ENCODE measurements at places on chromosomes 6 and 20. TPM values are rescaled to one million over a fixed set of nuclear protein-coding genes. Genes with fewer than 3 reads are reported as not detected.

GRCh38 chr6:14077193-14077867 is 40.2 kb upstream of the CD83 start:
- no peak for DNase-seq

- DNase-seq = no peak
These were observed 106.2 kb downstream of the ERMARD start for GRCh38 chr6:169857343-169858292.

DNA sequence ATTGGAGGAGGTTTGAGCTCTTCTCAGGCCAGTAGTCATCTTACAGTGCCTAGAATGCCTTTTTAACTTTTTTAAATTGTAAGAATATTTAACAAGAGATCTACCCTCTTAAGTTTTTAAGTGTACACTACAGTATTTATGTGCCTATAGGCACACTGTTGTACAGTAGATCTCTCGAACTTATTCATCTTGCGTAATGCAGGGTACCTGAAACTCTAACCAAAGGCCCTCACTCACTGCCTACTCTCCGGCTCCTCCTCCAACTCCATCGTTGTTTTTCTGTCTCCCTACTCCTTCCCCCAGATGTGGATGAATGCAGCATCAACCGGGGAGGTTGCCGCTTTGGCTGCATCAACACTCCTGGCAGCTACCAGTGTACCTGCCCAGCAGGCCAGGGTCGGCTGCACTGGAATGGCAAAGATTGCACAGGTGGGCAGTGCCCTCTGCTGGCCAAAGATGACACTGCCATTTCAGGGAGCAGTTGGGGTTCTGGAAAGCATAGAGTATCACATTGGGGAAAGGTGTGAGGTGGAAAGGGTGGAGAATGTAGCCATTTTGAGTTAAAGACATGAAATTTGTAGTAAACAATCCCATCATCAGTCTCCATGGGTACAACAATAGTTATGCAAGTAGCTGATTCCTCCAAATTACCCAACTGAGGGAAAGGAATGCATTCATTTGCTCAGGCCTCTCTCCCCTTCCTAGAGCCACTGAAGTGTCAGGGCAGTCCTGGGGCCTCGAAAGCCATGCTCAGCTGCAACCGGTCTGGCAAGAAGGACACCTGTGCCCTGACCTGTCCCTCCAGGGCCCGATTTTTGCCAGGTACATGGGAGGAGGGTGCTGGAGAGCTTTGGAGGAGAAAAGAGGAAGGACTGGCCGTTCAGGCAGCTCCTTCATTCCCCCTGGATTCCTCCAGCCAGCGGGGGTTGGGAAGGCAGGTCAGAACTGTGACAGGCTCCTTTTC is 18.4 kb upstream of the ZNF76 start:
- peak; percentile 43 for DNase-seq

- DNase-seq = no peak
These were observed 29.2 kb downstream of the DEFB114 start for GRCh38 chr6:49934770-49935169.

DNA sequence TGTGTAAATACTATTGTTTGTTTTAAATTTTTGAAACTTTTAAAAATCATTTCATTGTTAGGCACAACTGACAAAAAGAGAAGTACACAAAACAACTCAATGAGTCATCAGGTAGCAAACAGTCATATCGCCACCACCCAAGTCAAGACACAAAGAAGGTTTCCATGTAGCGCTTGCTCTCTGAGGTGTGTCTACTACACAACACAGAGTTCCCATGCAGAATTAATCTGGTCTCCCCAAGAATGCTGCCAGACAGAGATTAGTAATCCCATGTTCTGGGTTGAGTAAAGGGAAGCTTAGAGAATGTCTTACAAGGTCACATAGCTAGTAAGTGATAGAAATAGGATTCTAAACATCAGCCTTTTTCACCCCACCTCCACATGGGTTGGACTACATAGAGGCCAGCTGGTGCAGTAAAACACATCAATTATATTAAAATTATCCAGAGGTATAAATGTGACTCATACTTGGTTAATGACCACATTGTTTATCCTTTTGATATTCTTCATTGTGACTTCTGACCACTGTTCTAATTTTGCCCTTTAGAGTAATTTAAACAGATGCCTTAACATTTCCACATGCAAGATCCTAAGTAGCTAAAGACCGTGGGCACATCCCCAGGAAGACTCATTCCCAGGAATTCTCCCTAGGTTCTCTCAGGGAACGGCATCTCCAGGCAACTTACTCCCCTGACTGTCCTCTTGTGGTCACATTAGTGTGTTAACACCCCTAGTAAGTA is 413.5 kb downstream of the PRKN start:
- DNase-seq = no peak

- DNase-seq = peak; percentile 41
These were observed 1.1 kb upstream of the PREX1 start for GRCh38 chr20:48828734-48829460.

DNA sequence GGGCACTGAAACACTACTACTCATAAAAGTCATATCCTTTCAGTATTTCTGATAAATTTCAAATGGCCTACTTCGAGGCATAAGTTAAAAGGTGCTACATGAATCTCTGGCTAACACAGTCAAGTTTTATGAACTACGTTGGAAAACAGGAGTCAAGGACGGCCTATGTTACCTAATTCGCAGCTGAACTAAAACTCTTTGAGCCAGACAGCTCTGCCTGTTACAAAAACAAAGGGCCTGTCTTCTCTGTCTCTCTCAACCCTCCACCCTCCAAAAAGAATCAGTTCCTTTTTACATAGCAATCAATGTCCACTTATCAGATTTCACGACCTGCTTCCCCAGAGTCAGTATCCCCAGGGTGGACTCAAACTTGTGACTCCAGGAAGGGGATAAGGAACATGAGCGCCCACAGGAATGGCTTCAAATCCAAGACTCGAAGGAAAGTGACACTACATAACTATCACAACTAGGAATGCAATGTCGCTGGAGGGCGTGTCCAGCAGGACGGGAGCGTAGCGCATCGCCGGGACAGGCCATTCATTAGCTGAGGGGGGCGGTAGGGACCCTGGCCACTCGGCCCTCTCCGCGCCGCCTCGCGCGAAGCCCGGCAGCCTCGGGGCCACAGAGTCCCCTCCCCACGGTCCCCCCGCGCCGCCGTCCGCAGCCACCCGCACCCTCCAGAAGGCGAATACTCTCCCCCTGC is 591 bp downstream of the IBTK start:
- DNase-seq = peak; percentile 78

- DNase-seq = no peak
These were observed 125.3 kb upstream of the PROKR2 start for GRCh38 chr20:5442101-5442500.

DNA sequence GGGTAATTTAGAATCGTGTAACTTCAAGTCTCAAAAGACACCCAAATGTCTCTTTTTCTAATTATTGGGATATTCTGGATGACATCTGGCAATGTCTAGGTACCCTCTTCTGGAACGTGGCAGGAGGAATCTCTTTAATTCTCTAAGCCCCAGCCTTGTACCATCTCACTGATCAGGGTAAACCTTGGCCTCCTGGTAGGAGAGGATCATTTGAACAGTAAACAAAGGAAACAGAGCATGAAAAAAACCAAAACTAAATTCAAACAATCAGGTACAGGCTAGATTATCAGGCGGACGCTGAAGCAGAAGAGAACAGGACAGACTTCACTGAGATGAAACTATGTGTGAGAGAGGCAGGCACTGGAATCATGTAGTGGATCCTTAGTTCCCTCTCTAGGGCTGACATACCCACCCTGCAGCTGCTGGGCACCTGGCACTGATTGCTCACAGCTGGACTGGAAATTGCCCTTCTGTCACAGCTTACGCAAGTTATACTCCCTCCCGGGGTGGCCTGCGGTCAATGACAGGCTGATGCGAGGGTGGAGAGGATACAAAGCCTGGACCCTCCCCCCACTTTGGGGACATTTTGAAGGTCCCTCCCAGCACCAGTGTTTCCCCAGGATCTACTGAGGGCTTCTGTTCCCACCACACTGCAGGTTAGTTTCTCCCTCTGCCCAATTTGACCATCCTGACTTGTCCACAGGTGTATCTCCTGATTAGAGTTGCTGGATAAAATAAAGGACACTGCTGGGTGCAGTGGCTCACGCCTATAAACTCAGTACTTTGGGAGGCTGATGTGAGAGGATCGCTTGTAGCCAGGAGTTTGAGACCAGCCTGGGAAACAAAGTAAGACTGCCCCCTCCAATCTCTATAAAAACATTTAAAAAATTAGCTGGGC is 20.6 kb upstream of the ZBTB24 start:
- no peak for DNase-seq

GRCh38 chr6:37840940-37841300 is 21.4 kb downstream of the ZFAND3 start:
- DNase-seq = no peak

- DNase-seq = no peak
These were observed 1279.1 kb upstream of the CITED2 start for GRCh38 chr6:140653506-140653905.

DDX43 gene
- 1.3 TPM for total RNA-seq

APMAP gene
- total RNA-seq = 68.7 TPM

CD83 gene
- total RNA-seq = 3.8 TPM
